ENCODE measurements at places on chromosomes 12 and 14. TPM values are rescaled to one million over a fixed set of nuclear protein-coding genes. Genes with fewer than 3 reads are reported as not detected.

The TRPV4 gene
- total RNA-seq, result 1.4 TPM

The KITLG gene
- total RNA-seq, result 38.0 TPM

The FAM90A1 gene
- total RNA-seq, result 0.16 TPM

The RHEBL1 gene
- 0.77 TPM for total RNA-seq

The BATF gene
- 2.1 TPM for total RNA-seq

The LYZ gene
- 104 TPM for total RNA-seq

The NTF3 gene
- total RNA-seq, result 3.3 TPM

The PRB2 gene
- not detected for total RNA-seq

The RESF1 gene
- total RNA-seq, result 77.7 TPM

The GNG2 gene
- 86.6 TPM for total RNA-seq

The COL2A1 gene
- total RNA-seq, result 150 TPM

The STAC3 gene
- 55.6 TPM for total RNA-seq

The AKAP6 gene
- 74.4 TPM for total RNA-seq

Data from camera-type eye (tissue), 1 donor.